ENCODE measurements at places on chromosomes 1 and 21.
A peak's percentile ranks its signal among the peaks of the same experiment; 100 is the strongest.

- DNase-seq = no peak
Observed at GRCh38 chr1:226064816-226065248, 2.3 kb downstream of the H3-3A start.

GRCh38 chr1:5221451-5221850 lies 567.0 kb downstream of the AJAP1 start:
- DNase-seq = no peak

DNA sequence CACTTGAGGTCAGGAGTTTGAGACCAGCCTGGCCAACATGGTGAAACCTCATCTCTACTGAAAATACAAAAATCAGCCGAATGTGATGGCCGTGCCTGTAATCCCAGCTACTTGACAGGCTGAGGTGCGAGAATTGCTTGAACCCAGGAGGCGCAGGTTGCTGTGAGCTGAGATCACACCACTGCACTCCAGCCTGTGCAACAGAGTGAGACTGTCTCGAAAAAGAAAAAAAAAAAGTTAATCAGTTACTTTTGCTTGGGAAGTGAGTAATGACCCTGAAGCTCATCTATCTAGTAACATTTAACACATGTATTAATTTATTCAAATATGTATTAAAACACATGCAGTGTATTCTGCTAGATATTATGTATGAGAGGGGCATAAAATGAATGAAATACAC lies 49.4 kb downstream of the ZNF326 start:
- no peak for DNase-seq

DNA sequence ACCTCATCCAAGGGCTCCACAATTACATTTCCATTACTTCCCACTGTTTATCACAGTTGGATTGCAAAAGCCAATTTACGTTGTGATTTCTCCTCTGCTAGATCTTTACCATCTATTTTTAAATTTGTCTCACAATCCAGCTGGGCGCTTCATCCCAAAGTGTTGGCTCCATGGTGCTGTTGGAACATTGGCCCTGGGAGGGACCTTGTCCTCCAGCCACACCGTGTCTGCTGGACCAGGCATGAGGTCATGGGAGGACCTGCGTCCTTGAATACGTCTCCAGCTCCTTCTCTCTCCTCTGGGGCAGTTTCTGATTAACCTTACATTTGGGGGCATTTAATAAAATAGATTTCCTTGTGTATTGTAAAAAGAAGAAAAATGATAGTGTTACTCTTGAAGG lies 125.4 kb downstream of the KCNJ6 start:
- no peak for DNase-seq

- peak; percentile 69 for DNase-seq
Observed at GRCh38 chr1:10679496-10680220, 116.8 kb downstream of the CASZ1 start.

DNA sequence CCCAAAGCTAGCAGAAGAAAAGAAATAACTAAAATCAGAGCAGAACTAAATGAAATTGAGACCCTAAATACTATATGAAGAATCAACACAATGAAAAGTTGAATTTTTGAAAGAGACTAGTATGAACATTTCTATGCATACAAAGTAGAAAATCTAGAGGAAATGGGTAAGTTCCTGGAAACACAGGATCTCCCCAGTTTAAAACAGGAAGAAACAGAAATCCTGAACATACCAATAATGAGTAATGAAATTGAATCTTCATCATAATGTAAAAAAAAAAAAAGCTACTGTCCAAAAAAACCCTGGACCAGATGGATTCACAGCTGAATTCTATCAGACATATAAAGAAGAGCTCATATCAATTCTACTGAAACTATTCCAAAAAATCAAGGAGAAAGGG lies 233.5 kb downstream of the PLPP3 start:
- DNase-seq = no peak

DNA sequence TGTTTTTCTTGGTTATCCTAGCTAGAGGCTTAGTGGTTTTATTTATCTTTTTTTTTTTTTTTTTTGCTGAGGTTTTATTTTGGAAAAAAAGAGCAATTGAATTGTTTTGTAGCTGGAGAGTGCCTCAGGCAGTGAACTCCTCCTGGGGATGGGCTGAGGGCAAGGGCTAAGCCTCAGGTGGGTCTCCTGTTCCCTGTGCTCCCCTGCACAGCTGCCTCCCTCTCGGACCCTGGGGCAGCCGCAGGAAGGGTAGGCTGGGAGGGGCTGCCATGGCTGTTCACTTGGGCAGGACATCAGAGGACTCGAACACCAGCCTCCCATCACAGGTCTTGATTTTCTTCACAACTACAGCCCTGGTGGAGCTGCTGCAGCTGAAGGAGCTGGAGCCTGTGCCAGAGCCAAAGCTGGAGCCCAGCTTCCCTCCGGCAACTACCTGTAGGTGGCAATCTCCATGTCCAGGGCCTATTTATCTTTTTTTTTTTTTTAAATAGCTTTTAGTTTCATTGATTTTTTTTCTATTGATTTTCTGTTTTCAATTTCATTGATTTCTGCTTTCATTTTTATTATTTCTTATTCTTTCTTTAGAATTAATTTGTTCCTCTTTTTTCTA lies 28.9 kb downstream of the LEPR start:
- DNase-seq = no peak

- no peak for DNase-seq
Observed at GRCh38 chr1:211517006-211517405, 25.0 kb upstream of the RD3 start.

DNA sequence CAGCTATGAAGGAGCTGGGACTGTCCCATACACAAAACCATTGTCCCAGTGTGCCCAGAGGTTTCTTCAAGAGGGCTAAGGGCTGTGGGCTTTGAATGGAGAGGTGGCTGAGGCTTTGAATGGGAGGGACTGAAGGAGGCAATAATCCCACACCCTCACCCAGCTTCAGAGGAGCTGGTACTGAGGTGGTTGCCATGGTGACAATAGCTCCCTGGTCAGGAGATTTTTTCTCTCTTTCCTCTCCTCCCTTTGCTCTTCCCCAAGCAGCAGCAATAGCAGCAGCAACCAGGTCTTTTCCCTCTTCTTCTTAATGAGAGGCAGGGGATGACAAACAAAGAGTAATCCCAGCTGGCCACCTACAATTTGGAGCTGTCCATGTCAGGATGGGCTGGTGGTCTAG lies 1.6 kb downstream of the HPCAL4 start:
- DNase-seq = no peak

DNA sequence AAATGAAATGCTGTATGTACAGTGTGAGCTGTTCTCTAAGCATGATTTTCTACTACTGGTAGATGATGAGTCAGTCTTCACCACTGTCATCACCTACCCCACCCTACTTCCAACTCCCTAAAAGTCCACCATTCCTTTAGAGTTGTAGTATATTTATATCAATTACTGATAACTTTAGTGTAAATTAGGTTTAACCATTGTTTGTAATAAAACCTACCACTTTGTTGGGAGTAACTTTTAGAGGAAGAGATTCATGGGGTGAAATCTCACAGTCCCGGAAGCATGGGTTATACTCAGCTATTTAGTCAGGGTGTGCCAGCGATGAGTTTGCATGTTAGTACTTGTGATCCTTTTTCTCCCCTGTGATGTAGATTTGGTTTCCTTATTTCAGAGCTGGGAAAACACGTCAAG lies 17.1 kb downstream of the MORC3 start:
- DNase-seq = no peak

- no peak for DNase-seq
Observed at GRCh38 chr1:170262276-170262939, 116.6 kb downstream of the NTMT2 start.

DNA sequence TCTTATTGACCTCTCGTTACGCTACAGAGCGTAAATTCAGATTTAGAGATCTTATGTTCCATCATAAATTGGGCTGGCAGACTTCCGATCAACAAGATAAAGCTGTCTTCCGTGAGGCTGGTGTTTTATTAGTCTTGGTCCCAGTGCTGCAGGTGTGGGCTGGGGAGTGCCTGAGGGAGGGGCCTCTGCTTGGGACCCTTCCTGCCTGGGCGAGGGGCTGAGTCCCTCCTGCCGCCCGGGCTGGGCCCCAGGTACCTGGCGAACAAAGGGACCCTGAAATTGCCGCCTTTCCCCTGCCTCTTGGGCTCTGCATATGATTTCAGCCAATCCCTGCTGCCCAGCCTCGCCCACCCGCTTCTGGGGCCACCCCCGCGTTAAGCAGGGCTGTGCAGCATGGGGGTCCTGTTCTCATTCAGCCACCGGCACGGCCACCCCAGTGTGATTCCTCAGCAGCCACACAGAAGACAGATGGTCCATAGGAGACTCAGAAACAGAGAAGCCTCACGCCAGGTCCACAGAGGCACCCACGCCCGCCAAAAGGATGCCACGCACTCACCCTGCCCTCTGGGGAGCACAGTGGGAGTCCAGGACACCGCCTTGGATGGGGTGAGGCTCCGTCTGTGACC lies 6.1 kb upstream of the SAMD11 start:
- no peak for DNase-seq

DNA sequence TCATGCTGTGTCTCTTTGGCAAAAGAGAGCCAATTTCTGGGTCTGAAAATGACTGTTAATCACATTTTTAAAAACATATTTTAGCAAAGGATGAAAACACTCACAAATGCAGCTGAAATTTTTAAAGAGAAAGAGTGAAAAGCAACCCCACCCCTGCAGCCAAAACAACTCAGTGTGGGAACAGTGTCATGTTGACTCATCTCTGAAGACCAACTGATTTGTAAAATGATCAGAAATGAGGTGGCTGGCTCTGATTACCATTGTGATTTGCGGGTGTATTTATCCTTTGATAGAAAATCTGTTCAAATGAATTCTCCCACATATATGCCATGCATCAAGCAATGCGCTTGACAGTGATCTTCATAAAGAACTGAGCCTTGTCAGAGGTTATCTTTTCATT lies 287.0 kb upstream of the ESRRG start:
- no peak for DNase-seq

- no peak for DNase-seq
Observed at GRCh38 chr1:154940213-154940560, 3.7 kb upstream of the PMVK start.

DNA sequence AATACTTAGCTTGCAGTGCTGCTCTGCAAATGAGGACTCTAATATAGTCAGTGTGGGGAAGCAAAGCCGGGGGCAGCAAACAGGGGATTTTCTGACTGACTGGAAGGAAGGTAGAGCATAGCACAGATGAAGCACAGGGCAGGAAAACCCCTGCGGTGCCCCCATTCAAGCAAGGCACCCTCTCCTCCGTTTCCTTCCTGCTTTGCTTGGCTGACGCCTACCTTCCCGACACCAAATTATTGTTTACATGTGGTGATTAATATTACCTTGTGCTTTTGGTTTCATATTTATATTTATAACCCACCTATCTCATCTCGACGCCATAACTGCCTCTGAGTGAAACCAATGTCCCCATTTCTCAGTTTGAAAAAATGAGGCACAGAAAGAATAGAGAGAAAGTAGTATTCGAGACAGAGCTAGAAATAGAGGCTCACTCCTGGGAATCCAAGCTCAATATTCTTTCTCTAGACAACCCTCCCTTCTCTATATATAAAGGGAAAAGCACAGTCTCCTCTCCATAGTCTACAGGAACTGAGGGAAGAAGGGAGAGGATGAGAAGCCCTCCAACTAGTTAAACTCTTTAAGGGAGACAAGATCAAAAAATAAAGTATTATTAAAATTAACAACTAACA lies 41.3 kb downstream of the PIK3C2B start:
- no peak for DNase-seq

DNA sequence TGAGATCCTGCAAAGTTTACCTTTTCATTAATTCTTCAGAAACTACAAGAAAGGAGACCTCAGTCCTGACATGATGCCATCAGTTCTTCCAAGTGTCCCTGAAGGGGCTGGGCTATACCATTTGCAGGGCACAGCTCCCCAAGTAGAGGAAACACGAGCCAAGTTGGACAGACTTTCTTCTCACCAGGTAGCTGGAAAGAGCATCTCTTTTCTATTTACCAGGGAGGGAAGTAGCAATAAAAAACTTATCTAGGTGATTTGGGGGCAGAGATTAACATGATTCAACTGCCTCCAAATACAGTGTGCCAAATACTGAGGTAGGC lies 103.9 kb upstream of the KCND3 start:
- DNase-seq = no peak

DNA sequence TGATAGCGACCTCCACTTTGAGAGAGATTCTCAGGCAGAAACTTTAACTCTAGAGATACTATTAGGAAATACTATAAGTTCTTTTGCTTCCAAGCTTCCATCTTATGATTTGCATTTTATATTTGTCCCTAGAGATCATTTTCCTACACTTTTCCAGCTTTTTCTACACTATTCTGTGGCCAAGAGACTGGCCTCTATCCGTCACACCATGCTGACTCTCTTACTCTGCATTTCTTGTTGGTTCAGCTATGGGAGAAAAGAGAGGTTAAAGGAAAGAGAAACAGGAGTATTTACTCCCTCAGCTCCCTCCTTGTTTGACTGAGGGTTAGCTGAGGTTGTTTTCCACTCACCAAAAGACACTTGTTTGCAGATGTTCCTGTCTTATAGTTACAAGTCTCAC lies 665.6 kb upstream of the CXADR start:
- DNase-seq = peak; percentile 14

GRCh38 chr1:84538599-84538998 lies 32.2 kb upstream of the GNG5 start:
- no peak for DNase-seq

All from femur (tissue), 1 donor.